ENCODE measurements at places on chromosomes 2 and 18.

GRCh38 chr2:31312898-31313297 is 78.9 kb downstream of the EHD3 start:
- DNase-seq = no peak

GRCh38 chr2:37367984-37368383 is 23.6 kb downstream of the QPCT start:
- no peak for DNase-seq

DNA sequence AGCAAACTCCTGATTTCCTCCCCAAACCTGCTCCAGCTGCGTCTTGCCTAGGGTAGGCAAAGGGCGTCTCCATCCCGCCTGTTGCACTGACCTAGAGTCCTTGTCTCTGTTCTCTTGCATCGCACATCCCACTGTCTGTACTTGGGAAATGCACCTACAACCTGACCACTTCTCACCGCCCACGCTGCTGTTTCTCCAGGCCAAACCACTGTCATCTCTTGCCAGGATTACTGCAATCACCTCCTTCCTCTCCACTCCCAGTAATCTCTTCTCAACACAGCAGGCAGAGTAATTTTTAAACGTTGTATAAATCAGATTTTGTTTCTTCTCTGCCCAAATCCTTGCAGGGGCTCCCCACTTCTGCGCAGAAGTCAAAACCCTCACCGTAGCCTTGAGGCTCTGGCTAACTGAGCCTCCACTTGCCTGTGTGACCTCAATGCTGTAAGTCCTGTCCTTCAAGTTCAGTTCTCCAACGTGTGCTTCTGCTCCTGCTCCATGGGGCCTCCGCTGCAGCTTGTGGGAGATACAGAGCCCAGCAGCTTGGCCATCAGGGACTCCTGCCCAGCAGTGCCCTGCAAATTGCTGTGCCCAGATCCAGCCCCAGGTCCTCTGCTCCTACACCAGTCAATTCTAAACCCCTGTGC is 27.7 kb upstream of the SEMA4C start:
- no peak for DNase-seq

DNA sequence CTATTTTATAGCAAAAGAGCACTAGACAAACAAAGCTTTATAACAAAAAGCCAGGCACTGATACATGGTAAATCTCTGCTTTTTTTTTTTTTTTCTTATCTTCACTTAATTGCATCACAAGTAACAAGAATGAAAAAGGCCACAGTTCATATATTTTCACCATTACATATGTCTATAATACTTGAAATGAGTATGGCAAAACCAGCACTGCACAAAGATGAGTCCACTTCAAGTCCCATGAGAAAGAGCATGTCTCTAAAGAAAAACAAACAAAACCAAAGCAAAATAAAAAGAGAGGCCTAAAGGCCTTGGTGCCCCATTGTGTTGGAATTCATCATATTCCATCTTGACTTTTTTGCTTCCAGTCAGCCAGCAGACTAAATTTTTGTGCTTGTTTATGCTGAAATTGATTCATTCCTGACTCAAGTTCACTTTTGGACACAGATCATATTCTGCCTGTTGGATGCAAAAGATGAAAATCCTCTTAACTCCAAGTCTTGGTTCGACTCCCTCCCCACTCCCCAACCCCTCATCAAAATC is 264.9 kb upstream of the CCDC68 start:
- no peak for DNase-seq

GRCh38 chr2:228561816-228562215 is 380.3 kb upstream of the SPHKAP start:
- DNase-seq = no peak

GRCh38 chr2:172496160-172496608 is 59.7 kb upstream of the PDK1 start:
- DNase-seq = no peak

DNA sequence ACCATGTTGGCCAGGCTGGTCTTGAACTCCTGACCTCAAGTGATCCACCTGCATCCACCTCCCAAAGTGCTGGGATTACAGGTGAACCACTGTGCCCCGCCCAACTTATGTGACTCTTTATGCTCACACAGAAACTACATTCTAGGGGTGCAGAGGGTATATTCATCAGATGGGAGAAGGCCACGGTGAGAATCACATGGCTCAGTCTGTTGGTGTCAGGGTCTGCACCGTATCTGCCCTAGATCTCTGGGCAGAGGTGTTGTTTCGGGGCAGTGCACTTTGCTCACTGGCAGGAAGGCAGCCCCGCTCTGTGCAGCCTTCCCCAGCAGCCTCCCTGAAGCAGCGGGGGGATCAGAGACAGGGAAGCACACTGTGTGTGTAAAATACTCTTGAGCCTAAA is 76.4 kb downstream of the SH3RF3 start:
- no peak for DNase-seq

GRCh38 chr18:62044490-62045000 is 142.3 kb downstream of the PIGN start:
- DNase-seq = no peak

- no peak for DNase-seq
Observed at GRCh38 chr2:213089438-213089837, 62.0 kb downstream of the IKZF2 start.

DNA sequence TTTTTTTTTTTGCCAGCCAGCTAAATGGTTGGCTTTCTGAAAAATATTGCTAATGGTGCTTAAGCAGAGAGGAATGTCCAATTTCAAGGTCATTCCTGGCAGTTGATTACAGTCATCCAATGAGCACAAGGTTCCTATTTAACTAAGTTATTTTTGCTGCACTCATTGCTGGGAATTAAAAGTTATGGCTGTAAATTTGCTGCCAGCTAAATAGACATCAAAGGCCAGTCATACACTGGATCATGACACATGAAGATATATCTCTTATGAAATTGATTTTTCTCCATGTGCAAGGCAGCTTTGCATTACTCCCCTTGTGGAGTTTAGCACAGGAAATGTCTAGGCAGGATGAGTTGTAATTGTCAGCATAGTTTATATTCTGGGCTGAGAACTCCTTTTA is 1898.4 kb upstream of the CELF4 start:
- no peak for DNase-seq

DNA sequence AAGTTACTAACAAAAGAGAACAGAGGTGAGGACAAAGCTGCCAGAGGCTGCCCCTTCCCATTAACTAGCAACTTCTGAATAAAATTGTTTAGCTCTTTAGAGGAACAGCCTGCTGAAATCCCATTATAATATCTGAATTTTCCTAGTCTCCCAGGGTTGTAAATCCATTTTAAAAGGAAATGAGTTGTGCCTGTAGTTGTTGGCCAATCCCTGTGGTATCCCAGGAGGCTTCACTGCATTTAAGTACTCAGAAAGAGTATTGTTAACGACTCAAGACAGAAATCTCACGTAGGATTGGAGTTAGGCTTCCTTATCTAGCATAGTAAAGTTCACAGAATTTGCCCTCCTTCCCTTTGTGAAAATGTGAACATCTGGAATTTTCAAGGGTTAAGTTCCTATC is 8.9 kb downstream of the LAPTM4A start:
- DNase-seq = no peak

DNA sequence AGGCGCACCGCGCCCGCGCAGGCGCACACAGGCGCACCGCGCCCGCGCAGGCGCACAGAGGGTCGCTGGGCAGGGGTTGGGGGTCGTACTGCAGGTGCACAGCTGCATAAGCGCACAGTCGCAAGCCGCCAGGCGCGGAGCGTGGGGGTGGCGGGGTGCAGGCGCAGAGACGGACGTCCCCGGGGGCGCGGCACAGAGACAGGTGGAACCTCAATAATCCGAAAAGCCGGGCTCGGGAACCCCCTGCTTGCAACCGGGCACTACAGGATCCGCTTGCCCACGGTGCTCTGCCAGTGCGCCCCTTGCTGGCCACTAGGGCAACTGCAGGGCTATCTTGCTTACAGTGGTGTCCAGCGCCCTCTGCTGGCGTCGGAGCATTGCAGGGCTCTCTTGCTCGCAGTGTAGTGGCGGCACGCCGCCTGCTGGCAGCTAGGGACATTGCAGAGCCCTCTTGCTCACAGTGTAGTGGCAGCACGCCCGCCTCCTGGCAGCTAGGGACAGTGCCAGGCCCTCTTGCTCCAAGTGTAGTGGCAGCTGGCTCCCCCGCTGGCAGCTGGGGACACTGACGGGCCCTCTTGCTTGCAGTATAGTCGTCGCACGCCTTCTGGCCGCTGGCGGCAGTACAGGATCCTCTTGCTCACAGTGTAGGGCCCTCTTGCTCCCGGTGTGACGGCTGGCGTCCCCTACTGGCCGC is 34.9 kb downstream of the FAM110C start:
- DNase-seq = peak; percentile 15

Measured in stimulated activated CD8-positive, alpha-beta memory T cell treated with anti-CD3 and anti-CD28 coated beads, Interleukin-7, amount 100 ng/mL, for 1 hour (primary cell).